ENCODE measurements at places on chromosomes 4 and X. TPM values are rescaled to one million over a fixed set of nuclear protein-coding genes. Genes with fewer than 3 reads are reported as not detected.
A peak's percentile ranks its signal among the peaks of the same experiment; 100 is the strongest.

DNA sequence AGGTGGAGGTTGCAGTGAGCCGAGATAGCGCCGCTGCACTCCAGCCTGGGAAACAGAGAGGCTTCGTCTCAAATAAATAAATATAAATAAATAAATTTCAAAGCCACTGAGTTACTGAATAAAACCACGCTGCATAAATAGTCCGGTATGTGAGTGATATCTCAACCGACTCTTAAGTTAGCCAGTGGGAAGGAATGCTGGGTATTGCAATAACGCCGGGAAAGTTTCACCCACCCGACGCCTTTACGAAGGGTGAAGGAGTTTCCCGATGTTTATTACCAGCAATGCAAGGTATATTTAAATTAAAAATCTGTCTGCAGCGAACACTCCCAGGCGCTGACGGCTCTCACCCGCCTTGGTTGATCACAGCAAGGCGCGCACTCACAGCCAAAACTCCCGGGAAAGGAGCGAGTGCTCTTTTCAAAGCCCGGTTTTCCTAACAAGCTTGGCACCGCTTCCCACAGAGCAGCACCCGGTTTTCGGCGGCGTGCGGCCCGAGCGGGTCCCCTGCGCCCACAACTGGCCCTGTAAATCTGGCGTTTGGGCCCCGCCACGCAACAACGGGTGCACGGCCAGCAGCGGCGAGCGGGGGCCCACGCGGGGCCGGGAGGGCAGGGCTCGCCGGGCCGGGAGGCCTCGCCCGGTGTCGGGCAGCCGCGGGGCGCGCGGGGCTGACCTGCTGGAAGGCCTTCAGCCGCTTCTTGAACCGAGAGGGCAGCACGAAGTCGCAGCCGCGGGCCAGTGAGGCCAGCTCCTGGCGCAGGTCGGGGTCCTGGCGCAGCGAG, 13.7 kb downstream of the PPP2R3B start:
- peak overlapping the region; percentile 29 for H3K4me3 ChIP-seq
- no peak for DNase-seq
- no peaks in the 10 kb centered on the region for H3K27me3 ChIP-seq
- peaks cover 4% of the 10 kb centered on the region for H3K4me1 ChIP-seq
- H3K36me3 ChIP-seq: no peaks in the 10 kb centered on the region
- H3K27ac ChIP-seq: no peak overlapping the region

EFHC2 gene
- 6.2 TPM for total RNA-seq

- peak overlapping the region; percentile 49 for H3K4me3 ChIP-seq
- H3K27me3 ChIP-seq: no peaks in the 10 kb centered on the region
- no peaks in the 10 kb centered on the region for H3K4me1 ChIP-seq
- peak; percentile 14 for DNase-seq
- H3K36me3 ChIP-seq: no peaks in the 10 kb centered on the region
Observed at GRCh38 chr4:30717208-30718020, 2.8 kb upstream of the PCDH7 start.

- no peaks in the 10 kb centered on the region for H3K27me3 ChIP-seq
- DNase-seq: no peak
- peak overlapping the region; percentile 71 for H3K27ac ChIP-seq
Observed at GRCh38 chrX:67546496-67547423, 2.9 kb downstream of the AR start.

CYBB gene
- 7.9 TPM for total RNA-seq

DNA sequence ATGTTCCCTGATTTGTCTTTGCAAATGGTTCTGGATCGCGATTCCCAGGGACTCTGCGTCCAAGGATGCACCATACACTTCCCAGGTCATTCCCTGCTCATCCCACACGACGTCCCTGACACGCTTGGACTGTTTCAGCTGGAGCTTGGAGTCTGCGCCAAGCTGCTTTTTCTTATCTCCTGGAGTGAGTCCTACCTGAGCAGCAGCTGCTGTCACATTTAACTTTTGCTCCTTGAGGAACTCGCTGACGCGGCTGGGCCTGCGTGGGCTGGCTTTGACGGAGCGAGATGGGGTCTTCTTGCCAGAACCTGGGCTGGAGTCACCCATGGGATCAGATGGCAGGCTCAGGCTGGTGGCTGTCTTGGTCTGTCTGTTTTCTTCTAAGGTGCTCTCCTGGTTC, 59.6 kb downstream of the GPRIN3 start:
- DNase-seq: no peak
- H3K27me3 ChIP-seq: no peaks in the 10 kb centered on the region
- H3K4me1 ChIP-seq: no peaks in the 10 kb centered on the region
- H3K27ac ChIP-seq: no peak overlapping the region

DNA sequence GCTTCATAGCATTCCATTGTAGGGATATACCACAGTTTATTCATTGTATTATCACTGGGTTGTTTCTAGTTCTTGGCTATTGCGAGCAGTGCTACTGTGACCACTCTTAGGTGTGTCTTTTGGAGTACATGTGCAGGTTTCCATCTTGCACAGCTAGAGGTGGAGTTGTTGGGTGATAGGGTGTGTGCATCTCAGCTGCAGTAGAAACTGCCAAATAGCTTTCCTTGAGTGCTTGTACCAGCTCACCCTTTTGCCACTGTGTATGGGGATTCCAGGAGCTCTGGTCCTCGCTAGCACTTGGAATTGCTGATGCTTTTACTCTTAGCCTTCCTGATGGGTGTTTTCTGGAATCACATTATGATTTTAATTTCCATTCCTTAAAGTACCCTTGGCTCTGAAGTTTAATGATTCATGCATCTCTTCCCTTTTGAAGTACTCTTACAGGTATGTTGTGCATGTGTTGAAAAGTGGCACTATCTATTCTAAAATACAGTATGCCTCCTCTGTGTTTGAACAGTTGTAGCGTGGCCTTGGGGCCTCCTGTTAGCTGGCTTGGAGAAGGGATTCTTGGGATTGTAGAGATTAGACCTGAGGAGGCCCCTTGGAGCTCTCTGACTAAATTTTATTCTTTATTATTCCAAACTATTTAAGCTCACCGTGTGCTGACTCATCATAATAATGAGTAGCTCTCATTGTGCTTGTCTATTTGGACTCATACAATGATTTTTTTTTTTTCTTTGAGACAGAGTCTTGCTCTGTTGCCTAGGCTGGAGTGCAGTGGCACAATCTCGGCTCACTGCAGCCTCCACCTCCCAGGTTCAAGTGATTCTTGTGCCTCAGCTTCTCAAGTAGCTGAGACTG, 38.4 kb downstream of the HTT start:
- no peaks in the 10 kb centered on the region for H3K27me3 ChIP-seq
- no peaks in the 10 kb centered on the region for H3K4me1 ChIP-seq
- H3K4me3 ChIP-seq: no peak overlapping the region
- no peak for DNase-seq
- no peak overlapping the region for H3K27ac ChIP-seq

DNA sequence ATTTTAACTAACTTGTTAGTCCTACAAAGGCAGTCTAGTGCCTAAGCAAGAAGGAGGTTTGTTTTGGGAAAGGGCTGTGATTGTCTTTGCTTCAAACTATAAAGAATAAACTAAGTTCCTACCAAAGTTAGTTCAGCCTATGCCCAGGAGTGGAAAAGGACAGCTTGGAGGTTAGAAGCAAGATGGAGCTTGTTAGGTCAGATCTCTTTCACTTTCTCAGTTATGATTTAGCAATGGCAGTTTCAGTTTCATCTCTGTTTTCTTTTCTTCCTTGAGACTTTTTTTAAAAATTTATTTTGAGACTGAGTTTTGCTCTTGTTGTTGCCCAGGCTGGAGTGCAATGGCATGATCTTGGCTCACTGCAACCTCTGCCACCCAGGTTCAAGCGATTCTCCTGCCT, 82.9 kb upstream of the NLGN4X start:
- H3K4me3 ChIP-seq: no peak overlapping the region
- DNase-seq: no peak
- no peaks in the 10 kb centered on the region for H3K27me3 ChIP-seq
- no peaks in the 10 kb centered on the region for H3K4me1 ChIP-seq
- no peaks in the 10 kb centered on the region for H3K36me3 ChIP-seq
- H3K27ac ChIP-seq: no peak overlapping the region

DNA sequence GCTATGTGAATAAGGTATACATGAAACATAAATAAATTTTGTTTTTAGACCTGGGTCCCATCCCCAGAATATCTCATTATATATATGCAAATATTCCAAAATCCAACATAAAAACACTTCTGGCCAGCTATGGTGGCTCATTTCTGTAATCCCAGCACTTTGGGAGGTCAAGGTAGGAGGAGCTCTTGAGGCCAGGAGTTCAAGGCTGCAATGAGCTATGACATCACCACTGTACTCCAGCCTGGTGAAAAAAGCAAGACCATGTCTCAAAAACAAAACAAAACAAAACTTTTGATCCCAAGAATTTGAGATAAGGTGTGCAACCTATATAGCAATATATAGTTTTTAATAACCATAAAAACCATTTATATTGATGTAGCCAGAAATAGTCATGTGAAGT, 5.4 kb upstream of the ADGRA3 start:
- no peak overlapping the region for H3K4me3 ChIP-seq
- H3K27ac ChIP-seq: no peak overlapping the region
- DNase-seq: no peak
- no peaks in the 10 kb centered on the region for H3K27me3 ChIP-seq
- H3K36me3 ChIP-seq: no peaks in the 10 kb centered on the region
- no peaks in the 10 kb centered on the region for H3K4me1 ChIP-seq

DNA sequence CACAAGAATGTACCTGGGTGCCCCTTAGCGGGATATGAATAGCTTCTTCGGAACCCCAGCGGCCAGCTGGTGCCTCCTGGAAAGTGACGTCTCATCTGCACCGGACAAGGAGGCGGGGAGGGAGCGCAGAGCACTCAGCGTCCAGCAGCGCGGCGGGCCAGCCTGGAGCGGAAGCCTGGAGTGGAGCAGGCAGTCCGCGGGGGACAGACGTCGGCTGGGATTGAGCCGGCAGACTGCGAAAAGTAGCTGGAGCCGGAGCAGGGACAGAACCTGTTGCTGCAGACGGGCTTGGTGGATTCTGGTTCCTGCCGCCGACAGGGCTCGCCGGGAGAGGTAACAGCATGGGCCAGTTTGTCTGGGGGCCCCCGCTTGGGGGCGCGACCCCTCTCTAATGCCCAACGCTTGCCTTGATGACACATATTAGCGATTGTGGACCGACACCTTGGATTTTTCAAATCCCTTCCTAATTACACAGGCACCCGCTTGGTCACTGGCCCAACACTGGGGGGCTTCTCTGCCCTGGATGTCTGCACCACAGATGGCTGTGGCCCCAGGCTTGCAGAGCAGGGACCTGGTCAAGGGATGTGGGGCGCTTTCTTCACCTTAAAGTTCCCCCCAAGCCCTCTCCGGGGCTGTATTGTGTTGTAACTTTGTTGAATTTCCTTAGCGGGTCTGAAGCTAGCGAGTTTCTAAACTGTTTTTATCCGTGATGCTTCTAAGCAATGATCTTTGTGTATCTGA, at the start of gene NPFFR2:
TSS of gene NPFFR2 (plus strand) at position 133 of the 741 bp plus-strand sequence. CDS start 96,592 bp downstream, outside the sequence.
- no peak within 1 kb of the TSS for H3K27ac ChIP-seq
- H3K27me3 ChIP-seq: no peaks in the 10 kb centered on the region
- H3K4me3 ChIP-seq: no peak within 1 kb of the TSS
- no peaks in the 10 kb centered on the region for H3K36me3 ChIP-seq
- H3K4me1 ChIP-seq: no peaks in the 10 kb centered on the region
- no peak for DNase-seq

ZAR1 gene
- 1.7 TPM for total RNA-seq

DNA sequence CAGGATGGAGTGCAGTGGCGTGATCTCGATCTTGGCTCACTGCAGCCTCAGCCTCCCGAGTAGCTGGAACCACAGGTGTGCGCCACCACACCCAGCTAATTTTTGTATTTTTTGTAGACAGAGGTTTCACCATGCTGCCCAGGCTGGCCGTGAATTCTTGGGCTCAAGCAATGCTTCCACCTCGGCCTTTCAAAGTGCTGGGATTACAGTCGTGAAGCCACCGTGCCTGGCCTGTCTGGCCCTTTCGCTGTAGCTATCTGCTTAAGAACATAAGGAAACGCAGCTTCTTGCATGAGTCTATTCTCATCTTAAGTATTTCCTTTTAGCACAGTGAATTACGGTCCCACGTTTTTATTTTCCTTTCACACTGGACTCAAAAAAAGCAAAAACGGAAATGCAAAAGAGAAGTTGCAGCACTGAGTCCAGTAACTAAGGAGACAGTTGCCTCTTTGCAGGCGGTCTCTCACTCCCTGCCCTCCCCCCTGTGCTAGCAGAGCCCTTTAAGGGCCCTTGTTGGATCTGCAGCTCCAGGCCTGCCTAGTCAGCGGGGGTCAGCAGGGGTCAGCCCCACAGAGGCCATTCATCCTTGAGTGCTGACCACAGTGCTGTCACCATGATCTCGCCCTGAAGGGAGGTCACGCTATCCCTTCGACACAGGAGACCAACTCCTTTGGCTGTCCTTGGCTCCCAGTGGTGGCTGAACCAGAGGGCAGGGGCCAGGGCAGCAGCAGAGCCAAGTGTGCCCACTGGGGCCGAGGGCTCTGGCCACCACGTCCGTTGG, 21.8 kb upstream of the TBC1D14 start:
- no peak overlapping the region for H3K27ac ChIP-seq
- DNase-seq: no peak
- H3K36me3 ChIP-seq: no peaks in the 10 kb centered on the region

DNA sequence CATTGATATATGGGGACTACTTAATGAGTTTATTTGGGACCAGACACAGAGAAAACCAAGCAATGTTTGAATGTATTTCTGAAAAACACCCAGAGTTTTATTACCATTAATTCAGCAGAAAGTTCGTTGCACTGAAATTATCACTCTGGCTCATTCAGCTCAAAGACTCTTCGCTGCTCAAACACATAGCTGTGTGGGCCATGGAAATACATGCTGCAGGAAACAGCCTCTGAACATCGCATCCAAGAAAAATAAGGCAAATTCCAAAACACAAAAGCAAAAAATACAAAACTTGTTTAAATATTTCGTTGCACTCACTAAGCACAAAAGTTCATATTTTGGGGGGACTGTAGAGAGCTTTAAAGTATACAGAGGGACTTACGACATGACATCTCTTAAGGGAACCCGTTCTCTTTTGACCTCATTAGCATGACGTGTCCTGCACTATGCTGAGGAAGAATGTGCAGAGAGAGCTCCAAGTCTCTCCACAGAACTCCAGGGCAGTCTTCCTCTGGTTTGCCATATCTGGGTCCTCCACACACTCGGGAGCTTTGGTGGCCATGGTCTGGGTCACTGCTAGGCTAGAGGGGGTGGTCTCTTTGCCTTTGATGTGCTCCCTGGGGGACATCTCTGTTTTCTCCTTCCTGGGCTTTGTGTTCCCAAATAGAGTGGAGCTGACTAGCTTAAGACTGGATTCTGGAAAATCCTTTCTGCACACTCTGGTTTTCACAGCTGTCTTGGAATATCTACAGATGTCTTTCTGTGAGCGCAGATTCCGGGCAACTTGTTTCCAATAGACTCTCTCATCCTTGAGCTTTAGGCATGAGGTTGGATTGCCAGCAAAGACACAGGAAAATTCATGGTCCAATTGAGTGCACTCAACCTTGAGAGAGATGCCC, 2.8 kb downstream of the FGFBP1 start:
- H3K27ac ChIP-seq: no peak overlapping the region
- no peak for DNase-seq
- no peak overlapping the region for H3K4me3 ChIP-seq
- H3K4me1 ChIP-seq: no peaks in the 10 kb centered on the region
- no peaks in the 10 kb centered on the region for H3K27me3 ChIP-seq

All from prostate gland (tissue), 2 donors.